ENCODE measurements at places on chromosomes 2 and 18. TPM values are rescaled to one million over a fixed set of nuclear protein-coding genes. Genes with fewer than 3 reads are reported as not detected.

DNA sequence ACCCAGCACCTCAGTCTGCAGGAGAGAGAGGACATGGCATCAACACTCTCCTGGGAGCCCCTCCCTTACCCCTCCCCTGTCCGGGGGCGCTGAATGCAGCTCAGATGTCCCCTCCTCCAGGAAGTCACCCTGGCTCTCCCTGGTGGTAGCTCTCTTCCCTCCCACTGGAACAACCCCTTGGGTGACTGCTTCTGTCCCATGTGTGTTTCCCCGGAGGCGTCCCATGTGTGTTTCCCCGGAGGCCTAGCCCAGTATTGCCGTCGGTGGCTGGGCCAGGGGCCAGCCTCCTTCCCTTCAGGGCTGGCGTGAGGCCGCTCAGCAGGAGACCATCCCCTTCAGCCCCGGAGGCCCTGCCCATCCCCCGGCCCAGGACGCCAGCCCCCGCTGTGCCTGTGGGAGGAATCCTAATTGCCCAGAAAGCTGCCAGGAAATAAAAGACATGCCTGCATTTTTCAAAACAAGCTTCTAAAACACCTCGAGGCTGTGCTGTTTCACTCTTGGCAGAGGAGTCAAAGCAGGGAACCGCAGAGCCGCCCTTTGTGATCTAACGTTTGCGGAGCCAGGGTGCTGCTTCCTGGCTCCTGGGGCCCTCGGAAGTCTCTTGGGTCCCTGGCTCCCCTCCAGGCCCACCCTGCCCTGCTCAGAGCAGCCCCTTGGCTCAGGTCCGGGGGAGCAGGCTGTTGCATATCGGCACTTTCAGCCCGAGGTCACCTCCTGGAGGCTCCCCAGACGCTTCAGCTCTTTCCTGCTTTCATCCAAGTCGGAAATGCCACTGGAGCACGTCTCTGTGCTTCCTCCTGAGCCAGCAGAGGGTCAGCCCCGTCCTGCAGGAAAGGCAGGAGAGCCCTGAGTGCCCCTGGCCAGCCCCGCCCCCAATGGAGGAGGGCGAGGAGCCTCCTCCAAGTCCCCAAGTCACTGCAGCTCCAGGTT, 11.4 kb downstream of the SNED1 start:
- DNase-seq = peak; percentile 59

GRCh38 chr2:99072551-99072950, 69.0 kb upstream of the C2orf15 start:
- no peak for DNase-seq

- DNase-seq = no peak
Measured at GRCh38 chr2:45242161-45242741, 233.0 kb upstream of the SIX2 start.

DNA sequence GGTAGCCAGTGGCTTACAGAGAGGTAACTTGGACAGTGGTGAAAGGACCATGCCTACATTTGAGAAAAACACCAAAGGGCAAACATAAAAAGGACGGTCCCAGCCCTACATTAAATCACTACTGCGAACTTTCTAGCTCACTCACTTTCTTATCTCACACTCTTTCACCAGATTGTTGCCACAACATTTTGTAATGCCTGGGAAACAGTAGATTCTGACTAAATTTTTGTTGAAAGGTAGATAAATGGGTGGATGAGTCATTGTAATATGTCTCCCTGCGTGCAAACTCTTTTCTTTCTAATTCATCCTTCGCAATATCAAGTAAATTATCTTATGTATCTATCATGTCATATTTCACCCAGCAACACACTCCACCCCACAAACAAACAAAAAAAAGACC, 192.2 kb downstream of the IRS1 start:
- no peak for DNase-seq

GRCh38 chr18:75128911-75129716, 79.8 kb downstream of the PTGR3 start:
- DNase-seq = no peak

DNA sequence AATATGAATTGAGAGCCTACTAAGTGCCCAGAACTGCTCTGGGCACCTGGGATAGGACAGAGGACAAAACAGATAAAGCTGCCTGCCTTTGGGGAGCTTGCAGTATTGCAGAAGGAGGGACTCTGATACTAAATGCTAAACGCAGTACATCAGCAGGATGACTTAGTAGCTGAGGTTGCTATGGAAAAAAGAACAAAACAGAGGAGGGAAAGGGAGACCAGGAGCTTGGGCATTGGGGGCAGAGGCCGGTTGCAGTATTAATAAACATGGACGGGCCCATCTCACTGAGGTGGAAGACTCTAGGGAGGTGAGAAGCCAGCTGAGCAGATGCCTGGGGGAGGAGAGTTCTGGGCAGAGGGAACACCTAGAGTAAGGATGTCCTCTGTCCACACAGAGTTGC, 66.1 kb upstream of the SP3 start:
- DNase-seq = no peak

- DNase-seq = no peak
Measured at GRCh38 chr18:10965119-10965518, 184.2 kb downstream of the PIEZO2 start.

GRCh38 chr2:34244195-34244594, 645.1 kb upstream of the FAM98A start:
- DNase-seq = no peak

- DNase-seq = no peak
Measured at GRCh38 chr18:1708006-1708405, 803.3 kb downstream of the ADCYAP1 start.

DNA sequence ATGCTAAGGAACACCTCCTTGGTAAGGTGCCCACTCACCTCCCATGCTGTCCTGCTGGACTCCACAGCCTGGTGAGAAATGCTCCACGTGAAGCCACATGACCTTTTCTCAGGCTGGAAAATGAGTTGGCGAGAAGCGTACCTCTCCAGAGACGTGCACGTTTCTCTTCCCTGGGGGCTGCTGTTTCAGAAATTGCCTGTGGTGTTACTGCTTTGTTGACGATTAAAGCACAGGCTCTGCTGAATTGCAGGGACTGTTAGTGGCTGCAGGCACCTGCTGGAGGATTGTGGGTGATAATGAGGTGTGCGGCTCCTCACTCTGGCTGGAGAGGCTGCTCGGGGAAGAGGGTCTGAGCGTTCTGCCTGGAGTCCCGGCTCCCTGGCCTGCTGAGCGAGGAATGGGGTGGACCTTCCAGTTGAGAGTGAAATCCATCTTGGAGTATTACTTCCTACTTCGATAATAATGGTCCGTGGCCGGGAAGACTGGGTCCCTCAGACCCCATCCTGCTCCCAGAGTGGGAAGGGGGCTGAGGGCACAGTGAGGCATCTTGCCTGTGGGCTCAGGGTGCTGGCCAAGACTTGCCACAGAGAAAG, 199.3 kb upstream of the HDAC4 start:
- no peak for DNase-seq

DNA sequence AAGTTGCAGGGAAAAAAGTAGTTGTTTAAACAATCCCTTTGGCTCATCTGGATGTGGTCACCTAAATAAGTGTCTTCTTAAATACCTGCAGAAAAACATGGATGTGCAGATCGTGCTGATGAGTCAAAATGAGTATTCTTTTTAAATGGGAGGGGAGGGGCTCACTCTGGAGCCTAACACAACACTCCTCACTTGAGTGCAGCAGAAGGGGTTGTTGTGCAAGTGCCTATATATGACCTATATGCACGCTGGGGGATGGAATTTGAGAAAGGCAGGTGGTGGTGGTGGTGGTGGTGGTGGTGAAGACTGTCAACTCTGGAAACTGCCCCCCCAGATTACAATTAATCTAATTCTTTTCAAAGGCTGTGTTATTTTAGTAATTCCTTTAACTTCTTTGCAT, 77.9 kb upstream of the FAM124B start:
- DNase-seq = no peak

DNA sequence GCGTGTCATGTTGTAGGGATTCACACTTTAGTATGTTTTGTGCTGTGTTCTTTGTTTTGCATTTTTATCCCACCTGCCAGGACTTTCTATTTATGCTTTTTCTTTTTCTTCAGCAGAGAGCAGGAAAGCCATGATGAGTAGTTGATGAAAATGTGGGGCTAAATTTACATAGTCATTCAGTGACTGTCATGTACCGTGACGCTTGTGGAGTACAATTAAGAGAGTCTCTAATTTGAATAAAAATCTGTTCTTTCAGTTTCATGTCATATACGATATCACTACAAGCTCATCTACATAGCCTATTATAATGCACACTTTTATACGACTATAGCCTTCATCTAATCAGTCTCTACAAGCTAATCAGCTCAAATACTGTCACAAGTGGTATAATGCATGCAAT, 112.7 kb upstream of the SPATS2L start:
- DNase-seq = no peak

GRCh38 chr2:191049728-191050639, 36.0 kb upstream of the STAT1 start:
- peak; percentile 24 for DNase-seq

- peak; percentile 18 for DNase-seq
Measured at GRCh38 chr2:194819367-194819766, 837.7 kb upstream of the SLC39A10 start.

DNA sequence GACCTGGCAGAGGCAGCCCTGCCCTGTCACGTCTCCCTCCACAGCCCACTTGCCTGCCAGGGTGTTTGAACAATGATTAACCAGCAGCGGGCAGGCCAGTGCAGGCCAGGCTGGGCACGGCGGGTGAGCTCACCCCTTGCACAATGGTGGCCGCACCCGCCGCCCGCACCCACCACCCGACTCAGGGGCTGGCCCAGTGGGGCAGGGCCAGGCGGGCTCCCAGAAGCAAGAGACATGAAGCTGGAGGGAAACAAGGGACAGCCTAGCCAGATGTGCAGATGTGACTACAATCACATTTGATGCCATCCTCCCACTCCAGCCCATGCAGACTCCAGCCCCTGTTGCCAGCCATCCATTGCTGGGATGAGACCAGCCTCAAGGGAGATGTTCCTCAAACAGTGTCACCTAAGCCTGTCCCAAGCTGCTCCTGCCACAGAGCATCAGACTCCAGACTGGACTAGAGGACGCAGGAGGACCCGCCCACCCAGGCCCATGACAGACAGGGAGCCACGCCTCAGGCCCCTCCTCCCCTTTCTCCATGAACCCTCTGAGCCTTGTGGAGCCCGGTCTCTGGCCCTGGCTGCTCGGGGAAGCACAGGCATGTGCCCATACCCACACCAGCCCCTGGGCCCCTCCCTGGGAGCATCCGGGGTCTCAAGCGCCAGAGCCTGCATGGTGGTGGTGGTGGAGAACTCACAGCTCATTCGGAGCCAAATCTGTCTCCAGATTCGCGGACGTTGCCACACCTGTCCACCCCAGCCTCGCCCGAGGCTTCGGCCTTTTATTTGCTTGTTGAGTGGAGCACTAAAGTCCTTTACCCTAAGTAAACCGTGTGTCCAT, 45.0 kb downstream of the SDC1 start:
- DNase-seq = peak; percentile 78

DNA sequence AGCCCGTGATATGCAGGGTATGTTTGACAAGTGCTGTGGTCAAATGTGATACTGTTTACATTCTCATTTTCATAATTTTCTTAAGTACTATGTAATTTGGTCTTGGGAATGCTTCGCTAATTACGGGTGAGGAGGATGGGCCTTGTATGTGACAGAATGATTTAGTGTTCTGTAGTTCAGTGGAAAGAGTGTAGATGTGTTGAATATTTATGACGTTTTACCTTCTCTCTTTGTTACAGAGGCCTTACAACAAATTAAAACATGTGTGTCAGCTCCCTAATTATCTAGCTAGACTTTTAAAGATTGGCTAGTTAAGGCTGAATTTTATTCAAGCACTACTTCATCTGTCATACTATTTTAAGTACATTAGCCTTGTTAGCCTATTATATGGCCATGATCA, 10.6 kb upstream of the CHRNA1 start:
- DNase-seq = no peak

DNA sequence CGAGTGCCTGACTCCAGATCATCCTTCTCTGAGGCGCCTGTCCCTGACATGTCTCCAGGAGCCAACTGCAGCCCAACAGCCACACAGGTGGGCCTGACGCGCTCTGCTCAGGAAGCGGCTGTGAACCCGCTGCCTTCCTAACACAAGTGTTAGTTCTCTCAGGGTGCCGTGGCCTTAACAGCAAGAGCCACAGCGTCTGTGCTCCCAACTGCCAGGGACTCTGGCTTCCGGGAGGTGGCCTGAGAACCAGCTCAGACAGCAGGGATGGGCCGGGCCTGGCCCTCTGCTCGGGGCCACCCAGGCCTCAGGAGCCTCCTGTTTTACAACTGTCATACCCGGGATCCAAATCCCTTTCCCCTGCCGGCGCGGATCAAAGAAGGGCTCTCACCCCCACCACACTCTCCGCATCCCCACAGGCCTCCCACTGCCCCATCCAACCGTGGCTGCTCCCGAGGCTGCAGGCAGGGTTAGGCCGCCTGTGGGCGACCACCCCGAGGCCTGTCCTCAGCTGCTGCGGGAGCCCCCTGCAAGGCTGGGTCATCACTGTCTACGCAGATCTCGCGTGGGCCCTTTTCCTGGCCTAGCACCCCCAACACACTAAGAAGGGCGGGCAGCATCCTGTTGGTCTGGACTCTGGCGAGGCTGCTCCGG, 114.2 kb upstream of the ZNF236 start:
- DNase-seq = no peak

DNA sequence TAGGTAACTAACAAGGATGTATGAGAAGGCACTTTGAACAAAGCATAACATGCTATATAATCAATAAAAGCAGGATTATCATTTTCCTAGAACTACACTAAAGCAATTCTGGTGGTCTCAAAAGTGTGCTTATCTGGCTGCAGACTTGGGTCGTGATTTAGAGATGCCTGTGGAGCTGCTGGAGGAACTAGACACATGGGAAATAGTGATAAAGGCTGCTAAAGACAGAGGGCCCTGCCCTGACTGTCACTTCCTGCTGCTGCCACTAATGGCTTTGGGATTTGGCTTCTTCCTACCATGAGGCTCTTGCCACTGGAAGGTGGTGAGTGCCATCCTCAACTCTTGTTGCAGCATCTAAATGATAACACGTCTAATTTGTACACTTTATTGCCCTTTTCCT, 22.5 kb downstream of the TMEM178A start:
- no peak for DNase-seq

DNA sequence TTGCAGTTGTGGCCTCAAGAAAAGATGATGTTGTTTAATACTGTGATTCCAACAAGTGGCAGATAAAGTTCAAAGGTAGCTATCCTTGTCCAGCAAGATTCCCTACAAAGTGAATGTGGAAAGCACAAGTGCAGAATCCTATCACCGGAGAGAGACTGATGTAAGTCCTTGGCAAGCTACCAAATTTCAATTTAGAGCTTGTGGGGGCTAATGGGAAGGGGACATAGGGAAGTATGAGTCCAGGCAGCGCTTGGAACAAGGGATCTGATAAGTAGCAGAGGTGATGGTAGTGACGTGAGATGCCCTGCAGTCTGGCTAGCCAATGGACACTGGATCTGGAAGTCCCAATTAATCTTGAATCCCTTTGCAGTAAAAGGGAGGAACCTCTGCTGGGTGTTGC, 165.2 kb upstream of the DTNA start:
- DNase-seq = no peak

- DNase-seq = no peak
Measured at GRCh38 chr2:121608367-121608766, 40.9 kb downstream of the CLASP1 start.

GRCh38 chr2:215565897-215566296, 130.0 kb upstream of the FN1 start:
- no peak for DNase-seq

GRCh38 chr18:69774831-69775230, 172.8 kb downstream of the CD226 start:
- DNase-seq = no peak

The REG3G gene
- total RNA-seq = not detected

The ARHGAP25 gene
- total RNA-seq = 5.8 TPM

The IL1R1 gene
- total RNA-seq = 1.7 TPM

The TSN gene
- total RNA-seq = 86.9 TPM

The MREG gene
- 19.1 TPM for total RNA-seq

The RMDN2 gene
- 10.3 TPM for total RNA-seq

The RUFY4 gene
- not detected for total RNA-seq

The UGT1A5 gene
- total RNA-seq = not detected

The STK17B gene
- total RNA-seq = 35.4 TPM

The SKOR2 gene
- total RNA-seq = not detected

The SMAD2 gene
- 170 TPM for total RNA-seq

The MIB1 gene
- 112 TPM for total RNA-seq

All from neural progenitor cell (in vitro differentiated cells).